ENCODE measurements at places on chromosomes 7 and 10. TPM values are rescaled to one million over a fixed set of nuclear protein-coding genes. Genes with fewer than 3 reads are reported as not detected.

SLC26A3 gene
- not detected for total RNA-seq

IGFBP1 gene
- not detected for total RNA-seq

GIMAP5 gene
- 31.3 TPM for total RNA-seq

CAV2 gene
- total RNA-seq, result not detected

SLC16A12 gene
- not detected for total RNA-seq

CALCR gene
- total RNA-seq, result not detected

TMEM229A gene
- not detected for total RNA-seq

DNA sequence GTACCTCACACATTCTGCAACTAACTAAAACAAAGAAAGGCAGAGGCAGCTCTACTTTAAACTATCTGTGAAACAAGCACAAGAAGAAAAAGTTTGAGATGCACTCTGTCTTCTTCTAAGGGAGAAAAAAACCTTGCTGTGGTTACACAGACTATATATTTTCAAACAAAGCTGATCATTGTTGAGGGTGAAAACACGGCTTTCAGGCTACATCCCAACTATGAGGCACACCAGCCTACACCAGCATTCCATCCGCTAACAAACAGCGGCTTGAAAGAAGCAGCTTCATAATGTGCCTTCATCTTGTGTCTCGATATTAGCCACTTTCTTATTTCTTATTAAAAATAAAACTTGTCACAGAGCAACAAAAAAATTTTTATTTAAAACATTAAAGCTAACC is 79.1 kb downstream of the USP6NL start:
- no peak for DNase-seq
- peaks cover 3% of the 10 kb centered on the region for H3K4me1 ChIP-seq
- H3K27ac ChIP-seq, result no peak overlapping the region
- H3K4me3 ChIP-seq, result no peak overlapping the region
- no peaks in the 10 kb centered on the region for H3K36me3 ChIP-seq

- DNase-seq, result no peak
- H3K4me3 ChIP-seq, result no peak overlapping the region
- no peaks in the 10 kb centered on the region for H3K36me3 ChIP-seq
- no peaks in the 10 kb centered on the region for H3K4me1 ChIP-seq
Measured at GRCh38 chr7:136710751-136711150, 157.7 kb upstream of the CHRM2 start.

GRCh38 chr7:96182424-96183158 is 139.3 kb downstream of the SLC25A13 start:
- H3K4me3 ChIP-seq, result no peak overlapping the region
- no peaks in the 10 kb centered on the region for H3K27me3 ChIP-seq
- peaks cover 16% of the 10 kb centered on the region for H3K36me3 ChIP-seq
- DNase-seq, result no peak
- H3K4me1 ChIP-seq, result no peaks in the 10 kb centered on the region

GRCh38 chr7:12222889-12223579 is 11.9 kb downstream of the TMEM106B start:
- no peak overlapping the region for H3K4me3 ChIP-seq
- H3K27ac ChIP-seq, result peak overlapping the region; percentile 16
- H3K4me1 ChIP-seq, result peaks cover 14% of the 10 kb centered on the region
- no peaks in the 10 kb centered on the region for H3K27me3 ChIP-seq
- DNase-seq, result no peak

DNA sequence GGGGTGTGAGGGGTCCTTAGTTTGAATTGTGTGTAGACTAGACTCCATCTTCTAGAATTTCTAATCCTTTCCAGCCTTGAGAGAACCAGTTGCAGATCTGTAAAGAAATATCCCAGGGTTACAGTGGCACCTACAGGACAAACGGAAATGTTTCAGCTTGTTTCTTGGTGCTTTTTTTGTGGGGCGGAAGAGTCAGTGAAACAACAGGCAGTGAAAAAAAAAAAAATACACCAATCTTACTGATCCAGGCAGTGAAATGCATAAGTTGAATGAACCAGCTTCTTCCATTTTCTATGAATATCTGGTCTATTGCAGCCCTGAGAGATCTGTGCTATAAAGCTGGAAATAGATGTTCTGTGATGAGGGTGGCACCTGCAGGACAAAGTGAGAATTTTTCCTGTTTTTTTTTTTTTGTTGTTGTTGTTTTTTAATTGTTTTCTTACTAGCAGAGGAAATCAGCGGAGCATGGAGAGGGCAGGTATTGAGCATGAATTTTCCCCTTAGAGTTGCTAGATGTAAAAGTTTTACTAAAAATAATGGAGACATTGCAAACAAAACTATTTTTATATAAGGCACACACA is 81.9 kb upstream of the DYNC1I1 start:
- DNase-seq, result no peak
- no peaks in the 10 kb centered on the region for H3K27me3 ChIP-seq
- H3K4me3 ChIP-seq, result no peak overlapping the region
- no peaks in the 10 kb centered on the region for H3K36me3 ChIP-seq
- H3K4me1 ChIP-seq, result no peaks in the 10 kb centered on the region

GRCh38 chr10:61812052-61812721 is 89.3 kb upstream of the ARID5B start:
- no peaks in the 10 kb centered on the region for H3K4me1 ChIP-seq
- no peaks in the 10 kb centered on the region for H3K36me3 ChIP-seq
- no peak overlapping the region for H3K4me3 ChIP-seq
- H3K27ac ChIP-seq, result no peak overlapping the region
- no peaks in the 10 kb centered on the region for H3K27me3 ChIP-seq
- no peak for DNase-seq

- no peak for DNase-seq
- H3K36me3 ChIP-seq, result peaks cover 3% of the 10 kb centered on the region
- H3K4me1 ChIP-seq, result peaks cover 49% of the 10 kb centered on the region
- H3K27ac ChIP-seq, result peak overlapping the region; percentile 44
Measured at GRCh38 chr10:132420981-132421846, 24.2 kb downstream of the PWWP2B start.

- no peak overlapping the region for H3K4me3 ChIP-seq
- H3K4me1 ChIP-seq, result no peaks in the 10 kb centered on the region
- DNase-seq, result no peak
- no peaks in the 10 kb centered on the region for H3K36me3 ChIP-seq
Measured at GRCh38 chr7:42868480-42868879, 43.4 kb downstream of the C7orf25 start.

DNA sequence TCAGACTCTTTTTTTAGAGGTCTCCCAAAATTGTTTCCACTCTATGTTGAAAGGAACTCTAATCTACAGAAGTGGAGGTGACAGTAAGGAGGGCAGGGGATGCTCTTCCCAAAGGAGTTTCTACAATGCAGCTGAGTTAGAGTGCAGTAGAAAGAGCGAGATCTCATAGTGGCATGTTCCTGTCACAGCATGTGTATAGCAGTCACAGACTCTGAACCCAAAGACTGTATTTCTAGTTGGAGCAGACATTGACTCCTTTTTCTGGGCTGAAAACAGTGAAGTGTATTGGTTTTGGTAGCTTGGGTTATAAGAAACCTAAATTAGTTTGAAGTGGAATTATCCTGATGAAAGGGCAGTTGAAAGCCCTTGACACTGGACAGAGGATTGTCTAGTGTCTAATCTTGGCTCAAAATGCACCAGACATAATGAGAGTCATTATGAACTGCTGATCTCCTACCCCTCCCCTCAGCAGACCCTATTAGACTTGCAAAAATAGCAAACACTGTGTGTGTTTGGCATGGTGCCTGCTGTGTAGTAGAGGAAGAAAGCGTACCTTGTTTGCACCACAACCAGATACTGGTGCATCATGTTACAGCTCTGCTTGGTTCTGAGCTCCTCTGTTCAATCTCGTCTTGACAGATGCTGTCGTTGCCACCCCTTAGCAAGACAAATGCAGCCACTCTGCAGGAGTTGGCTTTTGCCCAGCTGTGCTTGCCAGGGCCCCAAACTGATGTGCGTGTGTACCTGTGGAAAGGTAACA is 336.0 kb downstream of the AUTS2 start:
- H3K27ac ChIP-seq, result no peak overlapping the region
- no peaks in the 10 kb centered on the region for H3K27me3 ChIP-seq
- H3K4me3 ChIP-seq, result no peak overlapping the region
- DNase-seq, result no peak
- no peaks in the 10 kb centered on the region for H3K4me1 ChIP-seq

GRCh38 chr7:33887266-33887975 is 17.9 kb upstream of the BMPER start:
- no peak overlapping the region for H3K4me3 ChIP-seq
- H3K36me3 ChIP-seq, result no peaks in the 10 kb centered on the region
- H3K4me1 ChIP-seq, result no peaks in the 10 kb centered on the region
- H3K27ac ChIP-seq, result no peak overlapping the region
- H3K27me3 ChIP-seq, result peaks cover 11% of the 10 kb centered on the region

GRCh38 chr7:36863901-36864701 is 139.8 kb upstream of the AOAH start:
- H3K4me3 ChIP-seq, result no peak overlapping the region

DNA sequence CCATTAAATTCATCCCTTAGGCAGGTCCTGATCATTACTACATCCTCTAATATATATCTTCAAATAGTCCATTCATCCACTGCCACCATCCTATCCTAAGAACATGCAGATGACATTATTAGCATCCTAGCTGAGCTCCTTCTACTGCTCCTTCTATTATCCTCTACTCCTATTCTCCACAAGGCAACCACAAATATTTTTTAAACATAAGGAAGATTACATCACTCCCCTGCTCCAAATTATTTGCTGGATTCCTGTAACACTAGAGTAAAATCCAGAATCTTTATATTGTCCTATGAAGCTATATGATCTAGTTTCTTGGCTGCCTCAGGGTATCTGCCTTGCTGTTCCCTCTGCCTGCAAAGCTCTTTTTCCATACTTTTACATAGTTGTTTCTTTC is 176.3 kb upstream of the SLC26A5 start:
- H3K27me3 ChIP-seq, result no peaks in the 10 kb centered on the region
- H3K36me3 ChIP-seq, result no peaks in the 10 kb centered on the region
- H3K4me1 ChIP-seq, result no peaks in the 10 kb centered on the region
- H3K4me3 ChIP-seq, result no peak overlapping the region

DNA sequence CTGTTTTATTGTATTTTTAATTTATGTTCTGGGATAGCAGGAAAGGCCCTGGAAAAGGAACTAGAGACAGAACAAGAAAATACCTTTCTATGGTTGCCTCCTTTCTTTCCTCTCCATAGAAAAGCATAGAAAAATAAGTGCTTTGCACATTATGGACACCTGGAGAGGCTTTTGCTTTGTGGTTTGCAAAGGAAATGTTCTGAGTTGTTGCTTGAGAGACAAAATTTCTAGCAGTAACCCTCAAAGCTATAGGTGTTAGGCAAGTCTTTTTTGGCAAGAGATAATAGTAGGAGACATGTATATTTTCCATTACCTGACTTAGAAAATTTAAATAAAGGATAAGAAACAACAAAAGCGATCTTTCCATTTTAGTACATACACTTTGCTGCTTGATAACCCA is 378.6 kb upstream of the PRKCQ start:
- peaks cover 8% of the 10 kb centered on the region for H3K4me1 ChIP-seq
- H3K36me3 ChIP-seq, result no peaks in the 10 kb centered on the region
- H3K4me3 ChIP-seq, result no peak overlapping the region

DNA sequence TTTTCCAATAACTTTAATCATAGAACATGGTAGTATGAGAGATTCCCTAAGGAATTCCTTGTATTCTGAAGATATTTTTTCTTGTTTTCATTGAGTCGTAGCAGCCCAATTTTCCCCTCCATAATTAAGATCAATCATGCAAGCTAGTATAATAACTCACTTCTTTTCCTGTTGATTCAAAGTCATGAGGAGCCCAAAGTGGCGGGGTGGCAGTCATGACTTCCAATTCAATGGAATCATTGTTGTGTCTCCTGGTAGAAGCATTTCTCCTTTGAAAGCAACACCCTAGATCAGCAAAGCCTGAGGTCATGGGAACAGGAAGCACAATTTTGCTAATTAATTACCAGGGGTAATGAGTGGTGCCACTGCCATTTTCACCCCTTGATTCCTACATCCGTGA is 77.6 kb upstream of the MAGI2 start:
- H3K4me1 ChIP-seq, result no peaks in the 10 kb centered on the region
- no peaks in the 10 kb centered on the region for H3K27me3 ChIP-seq
- H3K27ac ChIP-seq, result no peak overlapping the region
- H3K36me3 ChIP-seq, result no peaks in the 10 kb centered on the region
- DNase-seq, result no peak

- peak; percentile 23 for DNase-seq
- no peaks in the 10 kb centered on the region for H3K27me3 ChIP-seq
- peaks cover 41% of the 10 kb centered on the region for H3K4me1 ChIP-seq
- H3K27ac ChIP-seq, result peak overlapping the region; percentile 16
- H3K4me3 ChIP-seq, result no peak overlapping the region
Measured at GRCh38 chr10:31136930-31137885, 105.5 kb upstream of the ZNF438 start.

- H3K27ac ChIP-seq, result no peak overlapping the region
- H3K36me3 ChIP-seq, result no peaks in the 10 kb centered on the region
- DNase-seq, result no peak
- no peaks in the 10 kb centered on the region for H3K27me3 ChIP-seq
Measured at GRCh38 chr10:75531571-75532031, 100.2 kb downstream of the LRMDA start.

DNA sequence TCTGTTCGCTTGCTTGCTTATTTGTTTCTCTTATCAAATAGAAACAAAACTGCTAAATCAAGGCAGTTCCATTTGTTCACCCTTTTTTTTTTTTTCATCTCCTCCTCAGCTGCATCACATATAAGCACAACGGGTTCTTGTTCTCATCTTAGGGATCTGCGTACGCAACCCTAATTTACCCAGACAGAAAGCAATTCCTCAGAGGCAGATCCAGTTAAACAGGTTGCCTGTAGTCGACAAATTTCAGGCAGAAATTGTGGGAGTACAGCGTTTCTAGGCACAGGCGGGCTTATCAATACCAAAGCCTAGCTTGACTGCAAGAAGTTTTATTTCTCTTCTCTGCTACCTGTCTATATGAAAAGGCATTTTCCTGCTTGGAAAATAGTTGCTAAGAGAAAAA is 565.4 kb downstream of the NXPH1 start:
- no peak overlapping the region for H3K4me3 ChIP-seq
- no peaks in the 10 kb centered on the region for H3K36me3 ChIP-seq
- no peak overlapping the region for H3K27ac ChIP-seq
- no peak for DNase-seq
- H3K4me1 ChIP-seq, result no peaks in the 10 kb centered on the region
- H3K27me3 ChIP-seq, result no peaks in the 10 kb centered on the region

DNA sequence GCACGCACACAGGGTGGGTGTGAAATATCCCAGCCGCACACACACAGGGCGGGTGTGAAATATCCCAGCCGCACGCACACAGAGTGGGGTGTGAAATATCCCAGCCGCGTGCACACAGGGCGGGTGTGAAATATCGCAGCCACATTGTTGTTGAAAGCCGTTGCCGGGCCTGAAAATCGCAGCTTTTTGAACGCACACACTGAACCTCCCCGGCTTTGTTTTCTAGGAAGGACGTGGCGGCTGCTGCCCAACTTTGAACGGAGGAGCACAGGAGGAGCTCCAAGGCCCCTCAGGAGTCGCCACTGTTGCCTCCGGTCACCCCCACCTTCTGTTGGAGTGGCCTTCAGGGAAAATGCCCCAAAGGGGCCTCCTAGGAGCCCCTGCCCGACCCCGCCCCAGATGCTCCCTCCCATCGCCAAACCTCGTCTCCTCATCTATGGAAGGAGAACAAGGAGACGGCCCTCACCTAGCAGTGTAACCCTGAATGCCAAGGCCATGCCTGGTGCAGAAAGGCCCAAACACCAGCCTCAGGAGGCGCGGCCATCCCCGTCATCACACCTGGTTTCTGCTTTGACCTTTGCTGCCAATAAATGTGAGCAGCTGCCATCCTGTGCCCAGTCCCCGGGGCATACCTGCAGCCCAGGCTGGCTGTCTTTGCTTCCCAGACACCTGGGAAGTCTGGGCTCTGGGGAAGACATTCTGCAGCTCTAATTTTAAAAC is 318.6 kb downstream of the PTPRN2 start:
- H3K36me3 ChIP-seq, result no peaks in the 10 kb centered on the region
- DNase-seq, result no peak
- H3K4me3 ChIP-seq, result no peak overlapping the region
